ENCODE measurements at places on chromosomes 1 and 21. TPM values are rescaled to one million over a fixed set of nuclear protein-coding genes. Genes with fewer than 3 reads are reported as not detected.

GRCh38 chr1:232459826-232460225 lies 170.1 kb downstream of the SIPA1L2 start:
- no peak for DNase-seq

DNA sequence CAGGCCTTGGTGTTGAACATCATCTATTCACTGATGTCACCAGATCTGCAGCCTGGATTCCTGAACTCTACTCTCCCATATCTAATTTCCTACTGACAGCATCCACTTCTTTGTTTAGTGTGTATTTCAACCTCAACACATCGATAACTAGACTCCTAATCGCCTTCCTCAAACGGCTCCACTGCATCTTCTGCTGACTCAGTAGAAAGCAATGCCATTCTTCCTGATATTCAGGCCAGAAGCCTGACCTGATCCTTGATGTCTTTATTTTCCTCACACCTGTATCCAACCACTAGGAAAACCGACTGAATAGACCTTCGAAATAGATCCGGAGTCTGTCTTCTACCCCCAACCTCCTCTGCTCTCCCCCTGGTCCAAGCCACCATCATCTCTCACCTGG lies 466.9 kb downstream of the PCP4 start:
- no peak for DNase-seq

DNA sequence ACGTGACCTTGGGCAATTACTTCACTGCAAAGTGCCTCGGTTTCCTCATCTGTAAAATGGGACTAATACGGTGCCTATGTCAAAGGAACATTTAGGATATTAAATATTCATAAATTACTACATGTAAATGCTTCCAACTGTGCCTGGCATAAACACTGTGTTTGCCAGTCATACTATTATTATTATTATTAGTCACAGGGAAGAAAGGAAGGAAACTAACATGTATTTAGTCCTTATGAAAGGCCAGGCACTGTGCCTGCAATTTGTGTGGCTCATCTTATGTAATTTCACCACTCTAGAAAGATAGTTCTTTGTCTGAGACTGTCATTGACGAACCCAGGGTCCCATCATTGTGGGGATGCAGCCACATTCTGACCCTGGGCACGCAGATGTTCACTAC lies 45.0 kb downstream of the EPHB2 start:
- no peak for DNase-seq

DNA sequence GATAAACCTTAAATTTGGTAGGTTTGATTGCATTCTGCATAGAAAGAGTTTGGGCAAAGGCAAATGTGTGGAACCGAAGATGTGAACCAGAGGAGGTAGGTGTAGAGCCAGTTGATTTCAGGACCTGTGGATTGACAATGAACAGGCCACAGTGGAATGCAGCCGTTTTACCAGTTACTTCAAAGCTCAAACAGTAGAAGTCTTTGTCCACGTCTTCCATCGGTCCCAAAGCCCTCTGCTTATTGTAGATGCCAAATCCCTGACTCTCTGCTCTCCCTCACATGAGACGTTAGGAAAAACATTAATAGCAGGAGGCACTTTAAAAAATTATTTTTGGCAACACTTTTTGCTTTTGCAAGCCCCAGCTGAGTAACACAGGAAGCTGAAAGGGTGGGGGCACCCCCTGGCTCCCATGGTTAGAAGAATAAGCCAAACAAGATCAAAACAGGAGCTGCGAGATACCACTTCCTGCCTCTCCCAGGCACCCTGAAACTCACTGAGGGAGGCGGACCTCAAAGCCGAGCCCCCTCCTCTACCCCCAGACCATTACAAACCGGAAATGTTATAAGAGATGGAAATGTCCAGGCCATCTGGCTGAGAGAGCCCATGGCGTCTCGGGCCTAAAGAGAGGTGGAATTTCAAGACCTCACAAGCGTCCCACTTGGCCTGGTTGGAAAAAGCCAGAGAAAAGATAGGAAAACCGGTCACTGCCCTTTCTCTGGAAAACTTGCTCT lies 13.5 kb downstream of the TRAF3IP3 start:
- peak; percentile 93 for DNase-seq

DNA sequence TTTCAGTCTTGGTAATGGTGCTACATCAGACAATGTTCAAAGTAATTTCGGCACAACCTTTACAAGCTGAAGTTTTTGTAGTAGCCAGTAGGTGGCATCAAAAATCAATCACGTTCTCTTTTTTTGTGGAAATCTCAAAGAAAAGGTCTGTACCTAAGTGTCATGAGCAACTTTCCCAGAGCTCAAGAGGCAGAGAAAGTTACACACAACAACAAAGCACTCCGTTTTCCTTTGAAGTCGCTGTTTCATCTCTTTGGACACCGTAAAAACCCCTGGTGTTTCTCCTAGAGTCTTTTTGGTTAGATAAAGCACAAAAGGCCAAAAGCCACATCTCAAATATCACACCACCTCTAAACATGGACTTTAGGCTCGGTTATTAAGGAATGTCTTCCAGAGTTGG lies 131.6 kb downstream of the LHX8 start:
- DNase-seq: peak; percentile 34

- no peak for DNase-seq
These were observed 56.6 kb upstream of the C1orf174 start for GRCh38 chr1:3956527-3957170.

DNA sequence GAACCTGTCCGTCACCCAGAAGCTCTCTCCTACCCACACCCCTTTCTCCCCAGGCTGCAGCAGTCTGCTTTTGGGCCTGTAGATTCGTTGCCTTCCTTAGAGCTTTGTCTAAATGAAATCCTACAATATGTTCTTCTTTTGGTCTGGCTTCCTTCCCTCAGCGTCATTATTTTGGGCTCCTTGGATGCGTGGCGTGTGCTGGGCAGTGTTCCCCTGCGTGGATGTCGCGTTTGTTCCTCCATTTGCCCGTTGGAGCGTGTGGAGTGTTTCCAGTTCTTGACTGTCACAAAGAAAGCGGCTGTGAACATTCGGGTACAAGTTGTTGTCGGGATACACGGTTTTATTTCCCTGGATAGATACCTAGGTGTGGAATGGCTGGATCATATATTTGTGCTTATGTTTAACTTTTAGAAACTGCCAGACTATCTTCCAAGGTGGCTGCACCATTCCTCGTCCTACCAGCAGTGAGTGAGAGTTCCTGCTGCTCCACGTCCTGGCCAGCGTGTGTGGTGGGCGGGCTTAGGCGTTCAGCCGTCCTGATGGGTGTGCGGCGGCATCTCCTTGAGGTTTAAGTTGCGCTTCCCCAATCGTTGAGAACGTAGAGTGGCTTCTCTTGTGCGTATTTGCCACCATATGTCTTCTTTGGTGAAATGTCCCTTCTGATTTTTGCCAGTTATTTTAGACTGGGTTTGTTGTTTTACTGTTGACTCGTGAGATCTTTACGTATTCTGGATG lies 31.7 kb downstream of the SKI start:
- DNase-seq: no peak

DNA sequence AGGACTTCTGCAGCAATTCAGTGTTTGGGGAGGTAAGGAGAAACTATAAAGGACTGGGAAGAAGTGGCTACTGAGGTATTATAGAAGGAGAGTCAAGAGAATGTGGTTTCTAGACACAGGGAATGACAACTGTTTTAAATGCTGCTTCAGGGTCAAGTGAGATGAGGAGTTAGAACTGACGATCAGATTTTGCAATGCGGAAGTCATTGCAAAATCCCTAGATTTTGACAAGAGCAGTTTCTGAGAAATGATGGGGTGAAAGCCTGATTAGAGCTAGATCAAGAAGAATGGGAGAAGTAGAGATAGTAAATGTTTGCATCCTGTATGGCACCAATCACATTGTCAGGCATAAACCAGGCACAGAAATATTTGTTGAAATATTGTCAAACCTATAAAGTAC lies 4.7 kb upstream of the TSNAX start:
- no peak for DNase-seq

DNA sequence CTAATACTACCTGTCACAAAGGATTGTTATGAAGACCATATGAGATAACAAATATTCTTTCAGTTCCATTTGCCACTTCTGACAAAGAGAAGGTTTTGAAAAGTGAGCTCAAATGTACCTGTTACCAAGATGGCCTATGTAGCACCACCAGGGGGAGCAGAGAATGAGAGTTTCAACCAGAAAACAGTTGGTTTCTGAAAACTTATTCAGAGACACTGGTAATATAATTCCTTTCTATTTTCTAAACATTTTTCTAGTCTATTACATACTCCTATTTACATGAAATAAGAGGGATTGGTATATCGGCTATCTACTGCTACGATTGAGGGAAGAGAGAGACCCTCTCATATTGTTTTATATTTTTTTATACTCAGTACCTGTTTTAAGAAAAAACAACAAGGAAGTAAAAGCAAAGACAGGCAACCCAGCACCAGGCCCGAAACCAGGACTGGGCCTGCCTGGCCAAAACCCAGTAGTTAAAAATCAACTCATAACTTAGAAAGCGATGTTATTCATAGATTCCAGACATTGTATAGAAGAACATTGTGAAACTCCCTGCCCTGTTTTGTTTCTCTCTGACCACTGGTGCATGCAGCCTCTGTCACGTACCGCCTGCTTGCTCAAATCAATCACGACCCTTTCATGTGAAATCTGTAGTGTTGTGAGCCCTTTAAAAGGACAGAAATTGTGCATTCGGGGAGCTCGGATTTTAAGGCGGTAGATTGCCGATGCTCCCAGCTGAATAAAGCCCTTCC lies 48.3 kb downstream of the IL23R start:
- peak; percentile 17 for DNase-seq

DNA sequence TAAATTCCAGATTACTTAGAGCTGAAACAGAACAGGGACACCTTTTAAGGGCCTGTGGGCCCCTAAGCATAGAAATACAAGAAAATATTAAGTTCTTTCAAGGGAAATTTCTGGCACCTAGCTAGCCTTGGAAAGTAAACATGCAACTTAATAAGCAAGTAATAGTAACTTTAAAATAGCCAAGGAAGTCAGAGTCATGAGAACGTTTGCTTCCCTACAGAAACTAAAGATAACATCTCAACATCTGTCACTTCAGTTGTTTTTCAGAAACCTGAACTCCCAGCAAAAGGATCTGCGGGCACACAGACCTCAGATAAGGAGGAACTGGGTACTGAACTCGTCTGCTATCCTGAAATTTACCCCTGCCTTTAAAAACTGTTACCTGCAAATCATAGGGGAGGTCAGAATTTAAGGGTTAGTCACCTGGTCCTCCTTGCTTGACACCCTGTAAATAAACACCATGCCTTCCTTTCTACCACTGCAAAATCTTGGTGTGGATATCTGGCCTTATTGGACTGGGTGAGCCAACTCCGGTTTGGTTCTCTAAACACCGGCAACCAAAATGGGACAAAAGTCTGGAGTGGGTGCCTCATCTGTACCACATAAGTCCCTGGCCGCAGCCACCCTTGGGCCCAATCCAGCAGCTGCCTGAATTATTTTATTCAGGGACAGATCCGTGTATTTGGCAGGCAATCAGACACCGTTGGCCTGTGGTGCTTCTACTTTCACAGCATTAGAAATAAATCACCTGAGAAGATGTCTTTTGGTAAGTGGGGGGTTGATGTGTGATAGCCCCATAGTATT lies 27.9 kb downstream of the NRDC start:
- no peak for DNase-seq

GRCh38 chr1:94324178-94324544 lies 86.8 kb upstream of the ARHGAP29 start:
- DNase-seq: no peak

DNA sequence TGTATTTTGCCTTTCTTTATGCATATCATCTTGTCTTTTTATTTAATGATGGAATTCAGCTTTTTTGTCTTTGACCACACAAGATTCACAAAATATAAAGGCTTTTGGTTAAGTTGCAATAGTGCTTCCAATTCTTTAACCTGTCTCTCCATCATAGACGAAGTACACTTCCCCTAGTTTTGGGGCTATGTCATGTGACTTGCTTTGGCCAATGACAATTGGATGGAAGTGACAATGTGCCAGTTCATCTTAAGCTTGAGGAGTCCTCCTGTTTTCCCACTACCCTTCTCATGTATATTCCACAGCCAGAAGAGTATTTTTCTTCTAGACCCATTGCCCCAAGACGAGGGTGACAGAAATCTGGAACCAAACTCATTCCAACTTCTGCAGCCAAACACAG lies 419.6 kb upstream of the BRINP3 start:
- DNase-seq: no peak

DNA sequence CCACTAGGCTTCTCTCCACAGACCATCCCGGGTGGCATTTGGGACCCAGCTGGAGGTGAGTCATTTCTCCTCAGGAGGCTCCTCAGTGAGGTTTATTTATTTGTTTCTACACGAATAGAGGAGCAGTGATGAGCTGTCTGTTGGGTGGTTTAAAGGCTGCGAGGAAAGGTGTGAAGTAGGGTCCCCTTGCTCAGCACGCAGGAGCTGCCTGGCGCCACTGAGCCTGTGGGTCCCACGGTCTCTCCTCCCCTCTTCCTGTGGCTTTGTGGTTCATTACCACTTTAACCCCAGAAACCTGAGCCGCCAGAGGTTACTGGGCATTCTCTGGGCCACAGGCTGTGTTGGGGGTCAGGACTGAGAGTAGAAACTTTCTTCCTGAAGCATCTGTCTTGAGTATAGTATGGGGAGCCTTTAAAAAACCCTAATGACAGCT lies 39.9 kb downstream of the IL6R start:
- peak; percentile 75 for DNase-seq

Gene FNDC10
- total RNA-seq: 0.50 TPM

Gene CDC7
- 3.1 TPM for total RNA-seq

Gene KIRREL1
- total RNA-seq: 83.0 TPM

Gene STIL
- 5.8 TPM for total RNA-seq

Gene SH2D5
- total RNA-seq: 2.3 TPM

Gene MCOLN3
- total RNA-seq: 2.5 TPM

Gene DCAF8
- 89.8 TPM for total RNA-seq

Measured in fibroblast of lung (primary cell).